NCI-H524 (cell line): ENCODE measurements at places on chromosomes 11 and 22.

- no peak for DNase-seq
Observed at GRCh38 chr11:7514099-7514591, 346 bp downstream of the PPFIBP2 start.

GRCh38 chr22:29215012-29215860 lies 9.5 kb downstream of the EMID1 start:
- DNase-seq, result no peak

GRCh38 chr11:106193956-106194355 lies 116.5 kb downstream of the AASDHPPT start:
- DNase-seq, result no peak

GRCh38 chr11:100823360-100823759 lies 136.3 kb downstream of the ARHGAP42 start:
- DNase-seq, result peak; percentile 80
